ENCODE measurements at places on chromosomes 4 and X. TPM values are rescaled to one million over a fixed set of nuclear protein-coding genes. Genes with fewer than 3 reads are reported as not detected.

DNA sequence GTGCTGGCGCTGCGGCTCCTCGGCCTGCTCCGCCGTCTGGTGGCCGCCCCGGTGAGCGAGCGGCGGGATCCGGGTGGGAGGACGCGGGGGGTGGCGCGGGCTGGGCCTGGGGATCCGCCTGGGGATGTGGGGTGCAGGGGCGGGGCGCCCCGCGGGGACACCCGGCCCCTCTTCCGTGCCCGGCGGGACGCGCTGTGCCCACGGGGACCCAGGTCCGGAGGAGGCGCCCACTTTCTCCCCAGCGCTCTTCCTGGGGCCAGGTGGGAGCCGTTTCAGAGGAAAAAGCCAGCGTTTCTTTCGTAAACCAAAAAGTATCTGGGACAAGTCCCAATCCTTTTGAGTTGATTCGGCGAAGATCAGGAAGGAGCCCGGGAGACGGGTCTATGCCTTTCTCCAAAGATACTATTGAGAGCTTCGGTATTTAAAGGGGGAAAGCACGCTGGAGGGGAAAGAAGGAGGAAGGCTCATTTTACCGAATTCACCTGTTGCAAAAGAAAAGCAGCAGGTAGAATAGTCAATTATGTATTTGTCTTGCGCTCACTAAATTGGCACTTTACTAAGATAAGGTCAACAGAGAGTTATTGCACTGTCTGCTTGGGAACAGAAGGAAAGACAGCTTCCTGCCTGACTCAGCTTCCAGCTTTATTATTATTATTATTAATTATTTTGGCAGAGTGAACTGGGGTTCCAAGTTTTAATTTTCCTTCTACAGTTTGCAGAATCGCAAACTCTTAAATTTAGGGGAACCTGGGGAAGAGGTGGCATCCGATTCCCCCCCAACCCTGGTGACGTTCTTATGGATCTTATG lies 81.5 kb upstream of the CD99 start:
- H3K27ac ChIP-seq: peak overlapping the region; percentile 18
- H3K4me1 ChIP-seq: peaks cover 5% of the 10 kb centered on the region
- no peaks in the 10 kb centered on the region for H3K36me3 ChIP-seq
- DNase-seq: peak; percentile 17

GRCh38 chr4:164799410-164799809 lies 45.5 kb downstream of the SMIM31 start:
- H3K4me1 ChIP-seq: no peaks in the 10 kb centered on the region
- no peak overlapping the region for H3K4me3 ChIP-seq
- DNase-seq: no peak
- H3K27ac ChIP-seq: no peak overlapping the region
- H3K36me3 ChIP-seq: no peaks in the 10 kb centered on the region
- no peaks in the 10 kb centered on the region for H3K27me3 ChIP-seq

The FAM114A1 gene
- 135 TPM for polyA plus RNA-seq

The SASH3 gene
- polyA plus RNA-seq: not detected

DNA sequence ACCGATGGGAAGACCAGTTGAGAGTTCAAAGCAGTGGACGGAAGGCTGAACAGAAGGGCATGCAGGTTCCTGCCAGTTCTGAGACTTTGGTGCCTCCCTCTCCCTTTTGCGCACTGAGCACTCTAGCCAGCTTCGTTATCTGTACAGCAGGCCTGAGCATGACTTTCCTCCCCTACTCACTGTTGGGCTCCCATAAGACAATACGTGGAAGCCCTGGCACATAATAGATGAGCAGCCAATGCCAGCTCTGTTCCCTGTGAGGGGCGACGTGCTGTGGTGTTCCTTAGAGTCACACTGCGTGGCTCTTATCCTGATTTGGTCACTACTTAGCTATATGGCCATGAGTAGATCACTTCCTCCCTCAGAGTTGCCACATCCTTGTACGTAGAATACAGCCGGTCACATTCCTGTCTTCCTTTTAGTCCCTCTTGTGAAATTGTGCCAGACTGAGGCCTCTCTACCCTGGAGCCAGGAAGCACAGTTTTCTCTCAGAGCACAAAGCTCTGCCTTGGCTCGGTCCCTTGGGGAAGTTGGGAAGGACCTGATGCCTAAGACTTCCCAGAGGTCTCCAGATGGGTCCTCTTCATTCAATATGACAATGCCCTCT lies 160.4 kb upstream of the MAMLD1 start:
- no peak overlapping the region for H3K4me3 ChIP-seq
- no peaks in the 10 kb centered on the region for H3K36me3 ChIP-seq
- H3K27ac ChIP-seq: peak overlapping the region; percentile 16
- peak; percentile 63 for DNase-seq
- H3K27me3 ChIP-seq: no peaks in the 10 kb centered on the region
- H3K4me1 ChIP-seq: peaks cover 10% of the 10 kb centered on the region

DNA sequence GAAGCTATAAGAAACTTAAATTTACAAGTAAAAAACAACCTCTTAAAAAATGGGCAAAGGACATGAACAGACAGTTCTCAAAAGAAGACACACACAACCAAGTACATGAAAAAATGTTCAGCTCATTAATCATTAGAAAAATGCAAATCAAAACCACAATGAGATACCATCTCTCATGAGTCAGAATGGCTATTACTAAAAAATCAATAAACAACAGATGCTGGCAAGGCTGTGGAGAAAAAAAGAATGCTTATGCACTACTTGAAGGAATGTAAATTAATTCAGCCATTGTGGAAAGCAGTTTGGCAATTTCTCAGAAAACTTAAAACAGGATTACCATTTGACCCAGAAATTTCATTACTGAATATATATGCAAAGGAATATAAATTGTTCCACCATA lies 666.3 kb upstream of the GRIA3 start:
- no peak overlapping the region for H3K4me3 ChIP-seq
- H3K36me3 ChIP-seq: no peaks in the 10 kb centered on the region
- peak; percentile 4 for DNase-seq

- peaks cover 43% of the 10 kb centered on the region for H3K36me3 ChIP-seq
- peak; percentile 99 for DNase-seq
- H3K27ac ChIP-seq: peak overlapping the region; percentile 86
Measured at GRCh38 chr4:7857238-7857701, 82.4 kb downstream of the AFAP1 start.

- H3K27ac ChIP-seq: peak overlapping the region; percentile 97
- no peaks in the 10 kb centered on the region for H3K36me3 ChIP-seq
- H3K27me3 ChIP-seq: no peaks in the 10 kb centered on the region
- H3K4me3 ChIP-seq: peak overlapping the region; percentile 96
Measured at GRCh38 chr4:15653420-15653819, 1.7 kb downstream of the FBXL5 start.

The CLCN5 gene
- 1.3 TPM for polyA plus RNA-seq

The S100G gene
- not detected for polyA plus RNA-seq

GRCh38 chr4:174058846-174059245 lies 224.6 kb downstream of the FBXO8 start:
- no peaks in the 10 kb centered on the region for H3K36me3 ChIP-seq
- DNase-seq: no peak
- H3K27me3 ChIP-seq: no peaks in the 10 kb centered on the region
- no peaks in the 10 kb centered on the region for H3K4me1 ChIP-seq
- no peak overlapping the region for H3K27ac ChIP-seq

- no peak overlapping the region for H3K27ac ChIP-seq
- DNase-seq: no peak
- no peak overlapping the region for H3K4me3 ChIP-seq
- no peaks in the 10 kb centered on the region for H3K27me3 ChIP-seq
- no peaks in the 10 kb centered on the region for H3K36me3 ChIP-seq
- no peaks in the 10 kb centered on the region for H3K4me1 ChIP-seq
Measured at GRCh38 chr4:142707401-142707800, 138.7 kb downstream of the INPP4B start.

The MAP7D3 gene
- polyA plus RNA-seq: 9.7 TPM

GRCh38 chr4:162836773-162837172 lies 329.9 kb downstream of the NAF1 start:
- no peak overlapping the region for H3K4me3 ChIP-seq
- no peak overlapping the region for H3K27ac ChIP-seq
- DNase-seq: no peak
- no peaks in the 10 kb centered on the region for H3K4me1 ChIP-seq

DNA sequence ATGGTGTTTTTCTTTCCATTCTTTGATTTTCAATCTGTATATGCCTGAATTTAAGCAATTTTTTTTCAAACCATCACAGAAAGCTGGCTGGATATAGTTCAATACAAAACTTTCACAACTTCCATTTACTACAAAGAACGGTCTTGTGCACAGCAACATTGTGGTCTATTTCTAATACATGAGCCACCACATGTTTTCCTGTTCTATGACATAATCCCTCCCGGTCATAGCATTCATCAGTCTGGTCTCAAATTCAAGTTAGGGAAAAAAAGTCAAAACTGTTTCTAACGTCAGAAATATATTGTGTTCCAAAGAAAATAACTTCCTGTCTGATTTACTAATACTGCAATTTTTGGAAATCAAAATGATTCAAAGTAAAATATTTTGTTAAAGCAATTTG lies 7.5 kb upstream of the CXCL6 start:
- H3K36me3 ChIP-seq: no peaks in the 10 kb centered on the region
- H3K27me3 ChIP-seq: no peaks in the 10 kb centered on the region
- no peak overlapping the region for H3K27ac ChIP-seq

DNA sequence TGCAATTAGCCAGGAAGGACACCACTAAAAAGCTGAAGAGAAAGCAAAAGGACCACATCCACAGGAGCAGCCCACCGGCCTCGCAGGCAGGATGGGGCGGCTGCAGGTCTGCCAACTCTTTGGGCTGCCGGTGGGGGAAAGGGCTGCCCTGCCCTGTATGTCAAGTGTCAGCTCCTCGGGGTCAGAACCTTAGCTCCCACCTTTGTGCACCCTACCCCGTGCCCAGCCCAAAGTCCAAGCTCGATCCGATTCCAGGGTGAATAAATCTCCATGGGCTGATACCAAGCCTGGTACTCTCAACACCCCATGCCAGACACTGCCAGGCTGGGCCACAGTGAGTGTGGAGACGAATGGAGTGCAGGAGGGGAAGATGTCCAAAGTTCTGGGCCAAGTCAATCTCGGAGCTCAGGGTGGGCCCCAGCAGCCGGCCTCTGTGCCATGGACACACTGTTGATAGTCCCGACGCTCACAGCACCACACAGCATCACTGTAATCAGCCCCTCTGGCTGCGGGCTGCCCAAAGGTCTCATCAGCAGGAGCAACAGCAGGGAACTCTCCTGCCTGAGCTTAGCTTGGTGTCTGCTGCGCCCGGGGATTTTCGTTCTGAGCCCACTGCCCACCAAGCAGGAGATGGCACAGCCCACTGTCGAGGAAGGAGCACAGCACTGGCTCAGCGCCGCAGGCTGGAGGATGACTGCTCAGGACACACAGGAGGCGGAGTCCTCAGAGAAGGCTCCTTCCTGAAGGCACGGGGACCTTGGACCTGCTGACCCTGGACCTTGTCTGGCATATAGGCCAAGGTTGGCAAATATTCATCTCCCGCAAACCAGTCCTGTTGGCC lies 84.4 kb downstream of the JAKMIP1 start:
- no peaks in the 10 kb centered on the region for H3K36me3 ChIP-seq
- no peak for DNase-seq
- H3K4me1 ChIP-seq: no peaks in the 10 kb centered on the region
- no peak overlapping the region for H3K4me3 ChIP-seq
- H3K27ac ChIP-seq: no peak overlapping the region
- H3K27me3 ChIP-seq: peaks cover 2% of the 10 kb centered on the region

- no peaks in the 10 kb centered on the region for H3K27me3 ChIP-seq
- H3K4me1 ChIP-seq: no peaks in the 10 kb centered on the region
- no peaks in the 10 kb centered on the region for H3K36me3 ChIP-seq
Measured at GRCh38 chr4:37872310-37872988, 18.4 kb upstream of the TBC1D1 start.

GRCh38 chr4:107885865-107886264 lies 45.5 kb upstream of the CYP2U1 start:
- H3K27ac ChIP-seq: no peak overlapping the region
- no peak overlapping the region for H3K4me3 ChIP-seq
- H3K36me3 ChIP-seq: no peaks in the 10 kb centered on the region
- no peak for DNase-seq
- H3K27me3 ChIP-seq: no peaks in the 10 kb centered on the region
- H3K4me1 ChIP-seq: no peaks in the 10 kb centered on the region

The GPR34 gene
- not detected for polyA plus RNA-seq

GRCh38 chr4:20298986-20299385 lies 47.3 kb downstream of the SLIT2 start:
- no peaks in the 10 kb centered on the region for H3K4me1 ChIP-seq
- H3K27ac ChIP-seq: no peak overlapping the region
- H3K4me3 ChIP-seq: no peak overlapping the region

- H3K4me3 ChIP-seq: no peak overlapping the region
- no peak overlapping the region for H3K27ac ChIP-seq
- no peaks in the 10 kb centered on the region for H3K27me3 ChIP-seq
- no peaks in the 10 kb centered on the region for H3K4me1 ChIP-seq
Measured at GRCh38 chrX:44675362-44676024, 132.8 kb upstream of the FUNDC1 start.

- H3K4me3 ChIP-seq: no peak overlapping the region
- peak; percentile 9 for DNase-seq
- no peaks in the 10 kb centered on the region for H3K4me1 ChIP-seq
- H3K27ac ChIP-seq: no peak overlapping the region
- H3K27me3 ChIP-seq: no peaks in the 10 kb centered on the region
Measured at GRCh38 chrX:63713526-63713925, 71.5 kb downstream of the ARHGEF9 start.

- no peak for DNase-seq
- H3K27ac ChIP-seq: no peak overlapping the region
- peaks cover 1% of the 10 kb centered on the region for H3K36me3 ChIP-seq
- no peaks in the 10 kb centered on the region for H3K27me3 ChIP-seq
- H3K4me3 ChIP-seq: no peak overlapping the region
- no peaks in the 10 kb centered on the region for H3K4me1 ChIP-seq
Measured at GRCh38 chrX:15430584-15430983, 46.4 kb upstream of the VEGFD start.

DNA sequence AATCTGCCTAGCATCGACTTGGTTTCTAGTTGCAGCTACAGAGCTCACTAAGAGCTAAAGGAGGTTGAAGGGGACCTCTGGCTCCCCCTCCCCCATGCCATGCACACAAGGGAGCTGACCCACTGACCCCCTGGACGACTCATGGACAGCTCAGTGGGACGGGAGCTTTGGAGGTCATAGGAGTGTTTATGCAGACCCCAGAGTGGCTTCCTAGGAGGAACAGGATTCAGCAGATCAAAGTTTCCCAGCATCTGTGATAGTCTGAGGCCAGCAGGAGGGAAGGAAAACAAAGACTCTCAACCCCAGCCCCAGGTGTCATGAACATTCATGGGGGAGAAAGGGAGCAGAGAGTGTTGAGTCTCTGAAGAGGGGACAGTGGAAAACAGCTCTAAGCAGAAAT lies 104.4 kb downstream of the ARSF start:
- H3K27me3 ChIP-seq: no peaks in the 10 kb centered on the region
- no peak overlapping the region for H3K27ac ChIP-seq
- no peaks in the 10 kb centered on the region for H3K36me3 ChIP-seq
- no peak overlapping the region for H3K4me3 ChIP-seq
- peaks cover 5% of the 10 kb centered on the region for H3K4me1 ChIP-seq

The PNCK gene
- 0.22 TPM for polyA plus RNA-seq

DNA sequence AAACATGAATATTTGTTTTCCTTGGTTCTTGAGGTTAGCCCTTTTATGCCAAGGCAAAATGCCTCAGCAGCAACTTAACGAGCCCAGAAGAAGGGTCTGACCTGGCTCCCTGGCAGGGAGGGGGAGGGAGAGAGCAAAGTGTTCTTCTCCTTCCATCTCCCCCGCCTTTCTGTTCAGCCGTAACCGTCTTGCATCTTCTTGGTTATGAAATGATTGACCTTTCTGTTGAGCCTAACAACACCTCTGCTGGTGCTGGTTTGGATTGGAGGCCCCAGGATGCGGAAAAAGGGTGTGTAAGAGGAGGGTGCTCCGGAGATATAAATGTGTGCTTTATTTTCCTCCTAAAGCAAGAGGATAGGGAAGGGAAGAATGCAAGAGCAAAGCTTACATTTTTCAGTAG lies 44.7 kb downstream of the PTTG2 start:
- no peaks in the 10 kb centered on the region for H3K36me3 ChIP-seq
- H3K27ac ChIP-seq: no peak overlapping the region
- no peaks in the 10 kb centered on the region for H3K27me3 ChIP-seq
- H3K4me1 ChIP-seq: peaks cover 17% of the 10 kb centered on the region
